ENCODE measurements at places on chromosomes 3 and 15.

DNA sequence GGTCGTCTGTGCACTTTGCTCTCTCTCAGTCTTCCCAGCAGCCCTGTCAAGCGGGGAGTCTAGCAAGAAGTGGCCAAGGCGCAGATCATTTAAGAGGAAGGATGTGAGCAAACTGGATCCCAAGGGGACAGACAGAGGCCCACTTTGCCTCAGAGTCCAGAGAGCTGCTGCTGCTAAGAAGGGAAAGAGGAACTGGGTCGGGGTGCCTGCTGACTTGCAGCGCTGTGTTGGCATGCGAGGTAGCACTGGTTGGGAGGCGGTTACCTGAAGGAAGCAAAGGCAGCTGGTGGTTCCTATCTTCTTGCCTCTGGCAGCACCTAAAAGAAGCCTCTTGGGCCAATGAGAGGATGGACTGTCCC lies 28.1 kb downstream of the SMAD3 start:
- DNase-seq: no peak

DNA sequence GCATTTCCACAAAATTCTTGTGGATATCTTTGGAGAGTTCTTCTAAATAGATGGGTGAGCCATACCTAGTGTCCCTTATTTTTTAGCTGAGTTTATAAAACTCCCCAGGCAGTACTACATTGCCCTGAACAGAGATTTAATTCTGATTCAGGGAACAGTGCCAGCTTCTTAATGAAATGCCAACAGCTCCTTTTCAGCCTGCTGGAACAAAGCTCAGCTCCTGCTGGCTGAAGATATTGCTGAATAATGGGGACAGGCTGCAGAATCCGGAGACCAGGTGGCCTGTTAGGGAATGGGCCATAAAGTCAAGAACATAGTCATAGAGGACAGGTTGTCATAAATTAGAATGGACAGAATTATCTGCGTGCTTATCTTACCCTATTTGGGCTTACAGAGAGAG lies 8.9 kb downstream of the HGD start:
- DNase-seq: no peak

GRCh38 chr3:68017069-68017468 lies 362.7 kb upstream of the SUCLG2 start:
- DNase-seq: no peak

DNA sequence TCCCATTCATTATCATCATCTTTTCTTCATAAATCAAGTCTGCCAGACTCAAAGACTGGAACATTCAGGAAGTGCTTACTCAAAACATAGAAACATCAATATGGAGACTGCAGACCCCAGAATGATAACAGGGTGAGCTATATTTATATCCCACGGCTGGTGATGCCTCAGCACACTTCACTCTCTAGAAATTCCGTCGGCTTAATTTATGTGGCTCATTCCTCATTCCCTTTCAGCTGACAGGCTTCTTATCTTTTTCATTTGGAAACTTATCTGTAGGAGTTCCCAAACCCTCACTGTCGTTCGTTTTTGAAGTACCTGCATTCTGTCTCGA lies 45.5 kb downstream of the RFTN1 start:
- no peak for DNase-seq

- no peak for DNase-seq
Observed at GRCh38 chr3:71072986-71073385, 510.5 kb downstream of the FOXP1 start.

- no peak for DNase-seq
Observed at GRCh38 chr3:20511863-20512505, 326.0 kb upstream of the SGO1 start.

- no peak for DNase-seq
Observed at GRCh38 chr3:29758434-29759322, 477.8 kb downstream of the RBMS3 start.

DNA sequence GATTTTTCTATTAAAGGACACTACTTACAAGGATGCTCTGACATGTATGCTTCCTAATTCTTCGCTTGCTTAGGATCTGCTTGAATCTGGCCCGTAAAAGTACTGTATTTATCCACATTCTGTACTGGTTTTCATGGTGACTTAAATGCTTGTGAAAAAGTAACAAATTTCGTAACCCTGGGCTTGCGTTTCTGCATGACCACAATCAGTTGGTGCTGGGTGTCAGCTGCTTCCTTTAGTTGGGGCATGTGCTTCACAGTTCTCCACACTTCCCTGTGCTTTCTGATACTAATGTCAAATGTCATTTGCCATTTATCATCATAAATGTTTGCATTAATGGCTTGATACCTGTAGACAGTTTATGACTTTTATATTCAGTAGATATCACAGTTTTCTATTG lies 218.4 kb upstream of the MLF1 start:
- no peak for DNase-seq

- DNase-seq: no peak
Observed at GRCh38 chr3:43079536-43080332, 26.1 kb downstream of the POMGNT2 start.

- DNase-seq: no peak
Observed at GRCh38 chr3:56724676-56725075, 41.6 kb upstream of the TASOR start.

GRCh38 chr3:72034986-72035385 lies 250.0 kb upstream of the PROK2 start:
- DNase-seq: no peak

DNA sequence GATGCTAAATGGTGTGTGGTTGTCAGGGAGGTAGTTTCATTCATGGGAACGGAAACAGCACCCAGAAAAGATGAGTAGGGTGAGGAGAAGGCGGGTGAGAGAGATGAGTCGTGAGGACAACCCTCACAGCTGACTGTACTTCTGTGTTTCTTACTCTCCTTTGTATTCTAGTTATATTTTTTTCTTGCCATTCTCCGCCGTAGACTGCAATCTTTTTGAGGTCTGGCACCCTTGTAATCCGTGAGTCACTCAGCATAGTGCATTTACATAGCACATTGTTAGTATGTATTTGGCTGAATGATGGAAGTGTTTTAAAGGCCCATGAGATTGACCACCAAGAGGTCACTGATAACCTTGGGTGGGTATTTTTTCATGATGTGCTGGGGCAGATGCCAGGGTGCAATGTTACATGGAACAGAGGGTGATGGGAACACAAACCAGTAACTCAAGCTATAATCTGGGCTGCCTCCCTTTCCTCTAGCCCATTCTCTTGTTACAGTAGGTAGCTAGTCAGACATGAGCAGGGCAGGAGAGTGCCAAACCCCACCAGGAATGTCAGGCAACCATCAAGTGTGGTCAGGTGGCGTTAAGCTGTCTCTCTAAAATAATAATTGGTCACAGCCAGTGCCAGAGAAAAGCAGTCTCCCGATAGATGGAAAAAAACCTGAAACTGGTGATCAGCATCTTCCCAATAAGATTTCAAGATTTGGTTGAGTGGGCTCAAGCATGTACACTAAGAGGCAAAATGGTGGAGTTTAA lies 18.8 kb upstream of the DGKG start:
- DNase-seq: no peak

GRCh38 chr3:114178770-114179368 lies at the start of gene DRD3:
Gene DRD3 (minus strand): TSS chr3:114179052. CDS start chr3:114171992, 7,060 bp downstream.
- DNase-seq: no peak

DNA sequence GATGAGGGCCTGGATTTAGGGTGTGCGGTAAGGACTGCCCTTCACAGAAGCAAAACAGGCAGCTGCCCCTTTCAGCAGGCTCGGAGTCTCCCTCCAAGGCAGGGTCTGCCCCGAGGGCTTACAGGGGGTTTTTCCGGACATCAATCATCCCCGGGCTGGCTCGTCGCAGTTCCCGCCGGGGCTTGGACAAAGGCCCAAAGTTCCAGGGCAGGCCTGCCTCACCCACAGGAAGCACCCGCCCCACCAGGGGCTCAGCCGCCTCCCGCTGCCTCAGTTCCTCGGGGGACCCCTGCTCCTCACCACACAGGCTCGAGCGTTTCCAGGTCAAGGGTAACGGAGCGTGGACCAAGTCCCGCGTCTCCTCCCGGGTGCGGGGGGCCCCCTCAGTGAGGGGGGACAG lies 27.0 kb downstream of the KIF7 start:
- no peak for DNase-seq

DNA sequence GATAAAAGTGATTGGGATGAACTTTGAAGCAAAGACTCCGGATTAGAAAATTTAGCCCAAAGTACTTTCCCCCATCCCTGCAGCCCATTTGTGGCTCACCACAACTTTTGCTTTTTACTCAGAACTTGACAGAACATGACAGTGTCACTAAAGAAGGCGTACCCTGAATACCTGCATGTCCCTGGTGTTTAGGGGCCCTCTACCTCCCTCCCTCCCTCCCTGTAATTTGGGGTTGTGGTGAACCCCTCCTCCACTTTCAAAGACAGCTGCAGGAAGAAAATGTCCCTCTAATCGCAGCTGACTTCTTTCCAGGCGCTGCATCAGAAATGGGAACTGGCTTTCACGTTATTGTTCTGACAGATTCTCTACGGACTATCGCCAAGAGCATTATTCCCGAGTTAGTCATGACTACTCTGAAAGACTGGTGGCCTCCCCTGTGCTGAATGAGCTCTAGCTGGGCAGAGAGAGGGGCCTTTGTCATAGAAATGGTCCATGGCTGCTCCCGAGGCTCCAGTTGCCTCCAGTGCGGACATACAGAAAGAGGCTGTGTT lies 93.2 kb upstream of the ARHGEF3 start:
- no peak for DNase-seq

GRCh38 chr3:191236646-191237045 lies 37.6 kb downstream of the OSTN start:
- DNase-seq: no peak

GRCh38 chr3:102224171-102224570 lies 210.6 kb upstream of the ZPLD1 start:
- no peak for DNase-seq

DNA sequence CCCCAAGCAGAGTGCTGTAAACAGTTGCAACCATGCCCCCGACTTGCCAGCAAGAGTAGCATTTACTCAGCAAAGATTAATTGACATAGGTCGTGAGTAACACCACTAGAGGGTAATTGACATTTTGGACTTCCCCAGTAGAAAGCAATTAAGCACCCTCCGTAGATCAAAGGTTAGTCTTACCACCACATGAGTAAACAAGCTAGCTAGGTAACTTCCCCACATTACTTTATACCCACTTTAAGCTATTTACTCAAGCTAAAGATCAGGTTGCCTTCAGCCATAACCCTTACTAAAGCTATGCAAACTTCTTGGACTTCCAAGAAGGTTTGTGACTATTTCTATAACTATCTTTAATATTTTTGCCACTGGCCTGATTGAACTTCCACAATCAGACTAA lies 1072.7 kb downstream of the OTOL1 start:
- no peak for DNase-seq

DNA sequence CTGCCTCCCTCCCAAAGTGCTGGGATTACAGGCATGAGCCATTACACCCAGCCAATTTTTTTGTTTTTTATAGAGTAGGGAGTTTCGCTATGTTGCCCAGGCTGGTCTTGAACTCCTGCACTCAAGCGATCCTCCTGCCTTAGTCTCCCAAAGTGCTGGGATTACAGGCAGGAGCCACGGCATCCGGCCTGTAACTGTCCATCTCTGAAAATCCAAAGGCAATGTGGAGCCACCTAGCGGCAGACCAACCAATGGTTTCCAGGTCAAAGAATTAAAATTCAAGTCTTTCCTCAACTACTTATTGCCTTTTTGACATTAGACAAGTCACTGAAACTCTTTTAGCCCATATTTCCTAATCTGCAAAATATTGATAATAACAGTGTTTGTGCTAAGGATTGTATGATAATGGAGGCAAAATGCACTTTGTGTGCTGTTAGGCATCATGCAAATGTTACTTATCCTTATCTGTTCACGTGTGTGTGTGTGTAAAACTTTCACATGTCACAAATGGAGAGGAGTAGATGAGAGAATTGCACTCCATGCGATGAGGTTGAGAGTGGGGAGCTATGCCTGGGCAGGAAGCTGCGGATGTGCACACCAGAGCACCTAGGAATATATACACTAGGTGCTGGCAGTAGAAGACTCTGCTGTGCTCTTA lies 48.7 kb downstream of the COL8A1 start:
- no peak for DNase-seq

DNA sequence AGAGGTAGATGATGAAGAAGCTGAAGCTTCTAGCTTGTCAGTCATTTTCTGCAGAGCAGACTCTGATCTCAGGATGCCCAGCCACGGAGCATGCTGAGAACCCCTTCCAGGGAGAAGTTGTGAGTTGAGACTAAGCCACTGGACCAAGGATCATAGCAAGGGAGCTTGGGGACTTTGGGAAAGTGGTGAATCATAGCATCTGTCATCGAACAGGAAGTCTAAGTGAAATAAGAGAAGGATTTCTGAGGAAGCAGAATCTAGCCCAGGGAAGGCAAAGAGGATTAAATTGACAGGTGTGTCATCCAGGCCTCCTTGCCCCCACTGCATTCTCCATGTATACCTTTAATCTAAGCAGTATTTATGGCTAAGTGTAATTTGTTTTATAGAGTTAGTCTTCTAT lies 71.8 kb upstream of the TMEM108 start:
- DNase-seq: no peak

DNA sequence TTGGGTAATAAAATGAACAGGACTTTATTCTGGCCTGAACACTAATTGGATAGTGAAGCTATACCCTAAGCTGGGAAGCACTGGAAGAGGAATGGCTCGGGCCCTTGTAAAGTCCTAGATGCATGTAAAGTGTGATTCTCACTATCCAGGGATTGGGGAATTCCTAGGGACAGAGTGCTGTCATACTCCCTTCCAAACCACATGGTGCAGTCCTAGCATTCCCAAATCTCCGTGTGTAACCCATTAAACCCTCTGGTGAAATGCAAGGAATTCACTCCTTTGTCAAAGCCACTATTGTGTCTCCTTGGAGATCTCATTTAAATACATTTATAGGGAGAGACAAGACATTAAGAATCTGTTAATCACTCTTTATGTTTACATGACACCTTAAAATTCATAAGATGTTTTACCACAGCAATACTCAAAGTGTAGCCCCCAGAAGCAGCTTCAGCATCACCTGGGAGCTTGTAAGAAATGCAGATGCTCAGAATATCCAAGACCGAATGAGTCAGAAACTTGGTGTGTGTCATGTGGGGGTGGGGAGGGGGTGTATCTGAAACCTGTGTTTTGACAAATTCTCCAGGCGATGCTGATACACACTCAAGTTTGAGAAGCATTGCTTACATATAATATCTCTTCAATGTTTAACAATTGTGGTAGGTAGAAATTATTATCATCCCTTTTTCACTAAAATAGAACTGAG lies 121.8 kb upstream of the NPHP3 start:
- no peak for DNase-seq

DNA sequence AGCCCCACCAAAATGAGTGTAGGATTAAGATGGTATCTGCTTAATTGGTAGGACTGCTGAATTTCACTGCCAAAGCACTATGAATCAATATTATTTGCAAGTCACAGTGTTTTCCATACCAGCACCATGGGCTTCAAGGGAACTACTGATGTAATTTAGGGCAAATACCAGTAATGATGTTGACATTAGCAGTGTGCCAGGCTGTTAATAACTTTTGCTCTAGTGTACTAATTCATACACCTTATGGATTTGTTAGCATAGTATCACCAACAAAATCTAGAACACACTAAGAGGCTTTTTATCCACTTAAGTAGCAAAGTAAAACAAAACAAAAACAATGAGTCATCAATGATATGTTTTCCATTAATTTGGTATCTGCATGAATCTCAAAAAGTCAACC lies 888.2 kb downstream of the CADM2 start:
- DNase-seq: no peak

GRCh38 chr15:61046291-61046690 lies 182.8 kb downstream of the RORA start:
- DNase-seq: no peak

Data from GM12892 (cell line).